ENCODE measurements at places on chromosomes 16 and 17.

DNA sequence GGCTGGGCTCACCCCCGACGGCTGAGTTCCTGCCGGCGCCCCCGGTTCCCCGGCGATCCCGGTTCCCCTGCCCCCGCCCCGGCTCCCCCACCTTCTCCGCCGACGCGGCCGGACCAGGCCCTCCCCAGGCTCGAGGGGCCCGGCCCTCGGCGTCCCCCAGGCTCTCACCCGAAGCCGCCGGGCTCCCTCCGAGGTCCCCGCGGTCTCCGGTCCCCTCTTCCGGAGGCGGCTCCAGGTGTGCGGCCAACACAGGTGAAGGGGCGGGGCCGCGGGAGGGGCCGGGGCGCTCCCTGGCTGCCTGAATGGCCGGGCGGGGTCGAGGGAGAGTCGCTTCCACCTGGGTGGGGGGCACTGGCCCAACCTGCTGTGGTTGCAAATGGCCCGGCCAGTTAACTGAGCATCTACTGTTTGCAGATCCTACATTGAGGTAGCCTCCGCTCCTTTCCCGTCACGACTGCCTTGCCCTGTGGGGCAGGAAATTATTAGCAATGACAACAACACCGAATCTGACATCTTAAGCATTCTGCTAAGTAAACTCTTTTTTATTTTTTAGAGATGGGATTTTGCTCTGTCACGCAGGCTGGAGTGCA, at the start of gene BICDL2:
Gene BICDL2, minus strand, starts transcription at position 219 of the 590 bp plus-strand sequence. CDS start 1,448 bp downstream, outside the sequence.
- DNase-seq: no peak

GRCh38 chr16:85574672-85575475, 38.2 kb upstream of the GSE1 start:
- DNase-seq: no peak

DNA sequence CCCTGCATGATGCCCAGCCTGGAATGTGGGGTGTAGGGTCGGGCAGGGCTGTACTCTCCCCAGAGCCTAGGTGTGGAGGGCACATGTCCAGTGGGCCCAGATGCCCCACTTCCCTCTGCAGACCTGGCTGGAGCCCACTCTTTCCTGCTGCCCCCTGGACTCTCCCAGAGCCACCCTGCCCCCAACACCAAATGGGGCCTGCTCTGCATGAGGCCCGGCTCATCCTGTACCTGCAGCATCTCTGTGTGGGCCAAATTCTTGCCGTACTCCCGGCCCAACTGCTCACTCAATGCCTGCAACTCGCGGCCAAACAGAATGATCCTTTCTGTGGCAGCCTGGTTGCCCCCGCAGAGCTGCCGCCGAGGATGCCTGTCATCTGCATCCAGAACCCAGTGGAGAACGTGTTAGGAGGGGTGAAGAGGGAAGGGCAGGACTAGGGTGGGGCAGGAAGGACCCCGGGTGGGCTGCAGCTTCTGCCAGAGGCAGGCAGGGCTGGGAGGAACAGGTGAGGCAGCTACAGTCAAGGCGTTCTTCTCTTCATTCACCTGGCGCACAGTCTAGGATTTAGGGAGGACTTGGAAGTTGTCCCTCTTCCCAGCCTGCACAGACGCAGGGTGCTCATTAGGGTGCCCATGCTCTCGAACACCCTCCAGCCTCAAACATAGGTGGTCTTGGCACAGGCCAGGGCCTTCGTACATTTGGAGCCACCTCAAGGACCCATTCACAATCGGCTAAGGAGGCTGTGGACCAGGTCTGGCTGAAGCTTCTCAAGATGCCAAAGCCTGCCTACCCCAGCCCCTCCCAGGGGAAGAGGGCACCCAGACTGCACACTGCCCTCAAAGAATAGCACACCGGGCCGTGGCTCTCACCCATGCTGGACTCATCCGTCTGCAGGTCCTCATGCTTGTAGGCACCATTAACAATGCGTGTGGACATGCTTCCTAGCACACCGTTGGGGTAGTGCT, 8.7 kb upstream of the GFOD2 start:
- DNase-seq: no peak

DNA sequence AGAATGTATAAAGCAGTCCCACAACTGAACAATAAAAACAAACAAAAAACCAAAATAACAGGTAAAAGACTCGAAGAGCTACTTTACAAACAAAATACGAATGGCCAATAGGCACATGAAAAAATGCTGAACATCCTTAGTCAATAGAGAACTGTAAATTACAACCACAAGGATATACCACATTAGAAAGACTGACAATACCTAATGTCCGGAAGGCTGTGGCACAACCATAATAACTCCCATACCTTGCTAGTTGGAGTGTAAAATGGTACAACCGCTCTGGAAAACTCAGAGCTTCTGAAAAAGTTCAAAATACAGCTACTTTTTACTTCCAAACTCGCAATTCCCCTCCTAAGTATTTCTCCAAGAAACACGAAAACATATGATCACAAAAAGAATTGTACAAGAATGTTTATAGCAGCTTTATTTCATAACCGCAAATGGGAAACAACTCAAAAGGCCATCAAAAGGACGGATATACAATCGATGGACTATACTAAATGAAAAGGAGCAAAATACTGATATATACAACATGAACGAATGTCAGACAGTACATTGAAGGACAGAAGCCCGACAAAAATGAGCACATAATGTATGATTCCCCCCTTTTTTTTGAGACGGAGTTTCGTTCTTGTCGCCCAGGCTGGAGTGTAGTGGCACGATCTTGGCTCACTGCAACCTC, 2.3 kb downstream of the TP53 start:
- DNase-seq: no peak
